ENCODE measurements at places on chromosomes 2 and 18.

DNA sequence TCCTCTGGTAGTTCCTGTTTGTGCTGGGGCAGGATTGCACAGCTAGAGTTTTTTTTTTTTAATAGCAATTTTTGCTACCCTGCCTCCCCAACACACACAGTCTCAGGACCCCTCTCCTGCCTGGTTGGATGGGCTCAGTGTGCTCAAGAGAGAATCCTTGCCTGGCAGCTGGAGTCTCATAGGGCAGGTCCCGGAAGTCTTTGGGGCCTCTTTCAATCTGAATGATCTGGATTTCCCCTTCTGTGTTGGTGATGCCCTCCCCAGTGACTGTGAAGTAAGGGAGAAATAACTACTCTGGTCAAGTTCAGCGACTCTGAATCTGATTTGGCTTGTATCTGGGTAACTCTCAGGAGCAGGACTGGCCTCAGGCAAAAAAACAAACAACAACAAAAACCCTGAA, 220.6 kb upstream of the LRRTM1 start:
- DNase-seq = no peak

GRCh38 chr2:18510775-18511174, 49.7 kb downstream of the RDH14 start:
- DNase-seq = no peak

DNA sequence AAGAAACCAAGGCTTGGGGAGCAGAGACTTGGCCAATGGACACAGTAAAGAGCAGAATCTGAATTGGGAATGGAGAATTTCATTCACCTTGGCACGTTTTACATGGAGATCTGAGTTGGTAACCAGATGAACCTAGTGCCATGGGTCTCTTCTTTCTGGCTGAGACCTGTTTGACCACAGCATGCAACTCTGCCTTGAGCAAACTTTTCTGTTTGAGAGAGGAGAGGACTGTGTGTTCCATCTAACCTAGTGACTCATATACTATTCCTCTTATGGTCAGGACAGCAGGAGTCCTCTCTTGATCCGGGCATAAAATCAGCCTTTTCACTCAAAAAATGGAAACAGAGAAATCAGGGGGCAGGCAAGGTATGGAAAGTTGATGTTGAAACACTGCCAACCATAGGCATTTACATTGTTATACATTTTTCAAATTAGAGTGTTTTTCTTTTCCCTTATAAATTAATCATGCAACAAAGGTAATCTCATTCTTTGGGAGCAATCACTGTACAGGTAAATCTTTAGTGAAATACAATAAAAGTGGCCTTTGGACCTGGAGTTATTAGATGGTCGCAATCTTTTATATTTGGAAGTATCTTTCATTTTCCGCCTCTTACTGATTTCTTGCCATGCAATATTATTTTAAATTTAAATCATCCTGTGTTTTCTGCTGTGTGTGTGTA, 86.7 kb downstream of the NRP2 start:
- no peak for DNase-seq

DNA sequence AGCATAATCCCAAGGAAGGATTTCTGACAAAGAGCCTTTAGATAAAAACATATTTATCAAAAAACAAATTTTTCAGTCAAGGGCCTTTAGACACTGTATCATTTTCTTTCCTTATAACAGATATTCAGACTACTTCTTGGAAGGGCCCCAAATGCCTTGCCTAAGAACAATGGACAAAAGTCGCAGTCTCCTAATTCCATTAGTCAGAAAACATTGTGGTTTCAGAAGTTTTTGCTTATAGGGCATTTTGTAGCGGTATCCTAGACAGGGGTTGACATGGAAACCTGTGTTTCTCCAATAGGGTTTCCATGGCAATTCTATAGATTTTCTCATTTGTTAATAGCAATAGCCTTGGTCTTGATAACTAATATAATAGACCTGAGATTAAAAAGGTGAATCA, 36.7 kb upstream of the AGPS start:
- no peak for DNase-seq

GRCh38 chr18:48862678-48863270, 88.0 kb downstream of the SMAD7 start:
- DNase-seq = no peak

- DNase-seq = peak; percentile 0
These were observed 978.4 kb upstream of the KLHL29 start for GRCh38 chr2:22406625-22407024.

- DNase-seq = peak; percentile 22
These were observed 222.0 kb downstream of the KLHL29 start for GRCh38 chr2:23606968-23607367.

GRCh38 chr2:105114551-105114950, 76.7 kb downstream of the MRPS9 start:
- peak; percentile 68 for DNase-seq

- peak; percentile 78 for DNase-seq
These were observed 1.4 kb upstream of the YES1 start for GRCh38 chr18:813172-814071.

- no peak for DNase-seq
These were observed 830 bp downstream of the DNER start for GRCh38 chr2:229713371-229714079.

DNA sequence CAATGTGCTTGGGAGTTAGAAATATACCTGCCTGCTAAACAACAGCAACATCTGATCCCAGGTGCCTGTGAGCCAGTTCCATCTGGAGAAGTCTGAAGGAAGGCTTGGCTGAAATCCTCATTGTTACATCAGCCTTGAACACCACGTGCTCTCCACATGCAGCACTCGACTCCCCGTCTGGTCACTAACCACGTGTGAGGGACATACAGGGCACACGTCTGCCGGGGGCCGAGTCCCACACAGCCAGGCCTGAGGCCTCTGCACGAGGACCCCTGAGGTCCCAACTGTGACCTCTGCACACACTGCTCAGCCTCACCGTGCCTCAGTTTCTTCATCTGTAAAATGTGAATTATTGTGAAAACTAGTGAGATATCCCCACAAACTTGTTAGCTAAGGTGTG, 236.5 kb upstream of the SALL3 start:
- DNase-seq = no peak

DNA sequence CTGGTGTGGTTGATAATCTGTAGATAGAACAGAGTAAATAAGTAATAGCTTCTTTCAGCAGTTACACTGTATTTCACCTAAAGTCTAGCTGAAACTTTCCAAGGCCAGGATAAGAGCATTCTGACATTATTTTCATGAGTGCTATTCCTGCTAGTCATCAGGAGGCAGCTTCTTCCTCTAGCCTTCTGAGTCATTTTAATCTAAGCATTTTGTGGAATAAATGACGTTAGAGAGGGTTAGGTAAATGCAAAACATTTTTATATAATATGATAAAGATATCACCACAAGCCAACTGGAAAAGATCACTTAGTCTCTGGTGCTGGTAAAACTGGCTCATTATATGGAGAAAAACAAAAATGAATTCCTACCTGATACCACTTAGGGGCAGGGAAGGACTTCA, 138.5 kb downstream of the MEP1B start:
- no peak for DNase-seq

DNA sequence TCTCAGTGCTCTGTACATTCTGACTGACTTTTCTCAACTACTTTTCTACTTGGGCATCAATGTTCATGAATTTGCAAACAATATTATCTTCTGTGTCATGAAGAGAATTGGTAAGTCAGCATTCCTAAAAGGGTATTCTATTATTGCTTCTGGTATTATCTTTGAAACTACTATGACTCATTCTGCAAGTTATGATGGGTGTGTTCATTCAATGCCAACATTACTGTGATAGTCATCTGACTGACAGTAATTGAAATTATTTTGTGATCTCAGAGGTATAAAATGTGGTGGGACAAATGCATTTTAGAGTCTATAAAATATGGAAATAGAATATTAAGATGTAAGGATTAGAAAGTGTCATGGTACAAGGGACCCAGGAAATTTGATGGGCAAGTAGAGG, 736.0 kb upstream of the CELF4 start:
- no peak for DNase-seq

- DNase-seq = no peak
These were observed 131.4 kb upstream of the ID2 start for GRCh38 chr2:8550481-8550880.

DNA sequence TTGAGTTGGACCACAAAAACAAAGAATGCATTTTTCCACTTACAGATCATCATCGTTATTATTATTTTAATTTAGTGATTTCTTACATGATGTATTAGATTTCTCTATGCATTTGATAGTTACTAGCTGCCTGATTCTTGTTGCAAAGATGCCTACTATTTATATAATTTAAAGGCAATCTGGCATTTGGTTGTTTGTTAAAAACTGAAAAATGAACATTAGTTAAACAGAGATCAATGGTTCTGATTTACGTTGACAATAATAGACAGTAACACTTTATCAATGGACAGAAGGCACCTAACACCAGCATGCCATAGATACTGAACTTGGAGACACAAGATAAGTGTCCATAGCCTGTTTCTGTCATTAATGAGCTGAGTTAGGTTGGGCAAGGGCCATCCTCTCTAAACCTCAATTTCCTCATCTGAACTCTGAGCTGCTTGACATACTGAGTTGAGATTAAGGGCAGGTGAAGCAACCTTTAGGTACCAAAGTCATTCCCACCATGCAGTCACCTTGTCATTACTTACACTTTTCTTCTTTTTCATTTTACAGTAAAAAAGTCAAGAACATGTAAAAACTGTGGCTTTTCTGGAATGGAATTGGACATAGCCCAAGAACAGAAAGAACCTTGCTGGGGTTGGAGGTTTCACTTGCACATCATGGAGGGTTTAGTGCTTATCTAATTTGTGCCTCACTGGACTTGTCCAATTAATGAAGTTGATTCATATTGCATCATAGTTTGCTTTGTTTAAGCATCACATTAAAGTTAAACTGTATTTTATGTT, 3.1 kb downstream of the CCL20 start:
- no peak for DNase-seq

- DNase-seq = no peak
These were observed 336 bp upstream of the DDX1 start for GRCh38 chr2:15591373-15591691.

All from suppressor macrophage treated with lipopolysaccharide for 1 hour (primary cell).